Hematopoietic multipotent progenitor cell (in vitro differentiated cells): ENCODE measurements at places on chromosomes 4 and X.

DNA sequence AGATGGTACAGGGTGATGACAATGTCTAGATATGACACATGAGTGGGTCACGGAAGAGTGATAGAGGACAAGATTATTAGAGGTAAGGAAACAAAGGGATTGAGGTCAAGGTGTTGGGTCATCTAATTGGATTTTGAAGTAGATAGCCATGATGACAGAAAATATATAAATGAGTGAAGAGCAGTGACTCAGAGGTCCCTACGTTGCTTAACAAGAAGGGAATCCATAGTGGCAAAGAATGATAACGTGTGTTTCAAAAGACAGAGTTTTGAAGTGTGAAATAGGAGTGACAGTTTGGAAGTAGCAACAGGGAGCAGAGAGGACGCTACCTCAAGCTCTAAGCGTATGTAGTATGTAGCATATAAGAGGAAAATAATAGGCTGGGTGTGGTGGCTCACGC is 22.2 kb upstream of the CAMK2D start:
- no peak for DNase-seq

DNA sequence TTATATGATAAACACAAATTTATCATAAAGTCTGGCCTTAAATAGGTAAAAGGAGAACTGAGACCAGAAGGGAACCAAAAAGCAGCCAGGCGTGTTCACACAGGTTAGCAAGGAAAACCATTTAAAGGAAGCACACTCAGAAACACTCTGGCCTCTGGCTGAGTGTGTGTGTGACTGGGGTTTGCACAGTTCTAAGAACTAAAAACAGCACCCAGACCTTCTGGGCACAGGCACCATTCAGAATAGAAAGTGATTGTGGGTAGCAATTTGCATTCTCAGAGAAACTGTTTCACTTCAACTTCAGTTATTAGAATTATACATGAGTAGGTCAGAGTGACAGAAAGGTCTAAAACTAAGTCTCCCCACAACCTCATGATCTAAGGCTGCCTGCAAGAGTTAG is 10.0 kb downstream of the GPR82 start:
- no peak for DNase-seq

GRCh38 chr4:75892508-75892907 is 9.7 kb downstream of the PPEF2 start:
- DNase-seq = no peak

GRCh38 chrX:151675121-151675746 is 20.0 kb upstream of the PRRG3 start:
- no peak for DNase-seq

- no peak for DNase-seq
Observed at GRCh38 chr4:95091272-95091671, 333.5 kb downstream of the BMPR1B start.

GRCh38 chr4:610411-611261 is 14.7 kb upstream of the PDE6B start:
- no peak for DNase-seq

DNA sequence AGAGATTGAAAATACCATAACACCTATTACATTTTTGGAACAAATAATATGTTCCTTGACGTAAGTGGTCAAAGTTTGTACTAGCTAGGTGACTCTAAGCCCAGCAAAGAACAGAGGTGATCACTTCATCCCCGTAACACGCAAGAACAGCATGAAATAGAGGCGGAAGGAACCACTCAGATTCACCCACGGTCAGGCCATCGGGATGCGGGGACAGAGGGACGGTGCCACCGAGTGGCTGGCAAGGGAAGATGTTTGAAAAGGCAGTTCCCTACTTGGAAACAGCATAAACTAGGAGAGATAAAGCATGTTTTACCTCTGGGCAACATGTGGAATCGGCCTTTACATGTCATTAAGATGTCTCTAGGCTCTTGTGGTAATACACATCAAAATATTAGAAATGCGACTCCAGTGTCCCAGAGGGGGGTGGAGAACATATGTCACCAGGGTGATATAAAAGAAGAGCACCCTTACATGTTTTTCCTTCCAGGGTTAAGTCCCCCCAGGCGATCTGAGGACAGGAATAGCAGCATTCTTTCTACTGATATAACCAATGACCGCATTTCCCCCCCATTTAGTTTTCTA is 84.0 kb downstream of the PHKA2 start:
- no peak for DNase-seq

- DNase-seq = no peak
Observed at GRCh38 chr4:6907658-6908191, 1.9 kb upstream of the TBC1D14 start.

- no peak for DNase-seq
Observed at GRCh38 chrX:103248553-103248952, 6.4 kb downstream of the TCEAL8 start.

DNA sequence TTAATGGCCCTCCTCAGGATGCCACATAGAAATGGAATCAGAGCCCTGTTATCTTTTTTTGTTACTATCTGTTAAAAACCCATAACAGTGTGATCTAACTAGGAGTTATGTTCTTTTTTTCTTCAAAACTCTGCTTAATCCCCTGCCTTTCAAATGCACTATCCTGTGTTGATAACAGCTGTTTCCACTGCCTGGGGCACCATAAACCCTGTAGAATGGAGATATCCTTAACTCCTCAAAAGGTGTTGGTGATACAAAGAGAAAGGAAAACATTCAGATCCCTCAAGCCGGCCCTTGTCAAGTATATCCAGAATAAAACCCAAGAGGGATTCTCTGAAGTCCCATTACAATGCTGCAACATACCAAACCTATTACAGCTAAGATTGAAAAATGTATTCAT is 108.6 kb downstream of the ACTRT1 start:
- DNase-seq = no peak

DNA sequence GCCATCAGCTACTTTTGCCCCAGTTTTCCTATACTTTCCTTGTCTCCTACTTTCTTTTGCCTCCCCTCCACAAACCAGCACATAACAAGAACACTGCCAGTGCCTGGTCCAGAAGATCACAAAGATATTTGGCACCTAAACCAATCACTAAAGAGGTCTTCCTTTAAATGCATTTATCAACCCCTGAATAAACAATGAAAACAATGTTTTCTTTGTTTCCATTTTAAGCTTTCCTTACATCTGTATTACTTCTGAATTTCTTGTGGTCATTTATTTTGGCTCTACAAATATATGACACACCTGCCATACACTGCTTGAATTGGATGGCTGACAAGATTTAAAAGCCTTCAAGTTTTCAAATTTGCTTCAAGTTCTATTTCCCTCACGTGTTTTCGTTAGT is 43.9 kb downstream of the MBNL3 start:
- no peak for DNase-seq

DNA sequence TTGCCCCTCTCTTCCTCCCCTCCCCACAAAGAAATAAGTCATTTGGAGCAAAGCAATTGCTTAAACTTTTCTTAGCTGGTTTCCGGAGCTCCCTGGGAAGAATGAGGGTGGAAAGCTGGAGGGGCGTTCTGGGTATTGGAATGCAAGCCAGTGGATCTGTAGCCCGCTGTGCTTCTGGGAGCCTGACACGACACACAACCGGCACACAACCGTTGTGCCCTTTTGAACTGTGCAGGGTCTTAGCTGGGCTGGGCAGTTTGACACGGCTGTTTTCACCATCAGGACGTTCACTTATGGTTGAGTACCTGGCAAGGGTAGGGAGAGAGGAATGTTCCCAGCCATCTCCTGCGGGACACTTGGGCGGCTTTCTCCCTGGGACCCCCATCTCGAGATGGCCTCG is 38.3 kb downstream of the SHROOM2 start:
- DNase-seq = no peak

- DNase-seq = no peak
Observed at GRCh38 chr4:26807330-26807729, 53.3 kb upstream of the STIM2 start.

DNA sequence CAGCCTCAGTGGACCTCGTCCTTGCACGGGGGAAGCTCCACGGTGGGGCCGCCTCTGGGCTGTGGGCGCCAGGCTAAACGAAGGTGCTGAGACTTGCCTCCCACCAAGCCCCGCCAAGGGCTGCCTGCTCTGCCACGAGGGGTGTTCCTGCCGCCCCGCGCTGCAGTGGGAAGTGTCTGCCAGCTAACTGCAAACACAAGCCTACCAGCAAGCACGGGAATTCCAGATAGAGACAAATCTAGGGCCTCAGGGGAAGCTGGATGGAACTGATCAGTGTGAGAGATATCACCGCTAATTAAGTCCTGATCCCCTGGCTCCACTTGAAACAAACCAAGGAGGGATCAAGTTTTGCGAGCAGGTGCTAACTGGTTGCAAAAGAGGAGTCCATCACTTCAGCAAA is 181.6 kb upstream of the LEF1 start:
- no peak for DNase-seq

GRCh38 chr4:177492022-177492421 is 49.8 kb upstream of the AGA start:
- no peak for DNase-seq

- DNase-seq = no peak
Observed at GRCh38 chr4:46274717-46275116, 115.2 kb downstream of the GABRA2 start.

- no peak for DNase-seq
Observed at GRCh38 chrX:96683997-96684338, 674 bp upstream of the DIAPH2 start.

DNA sequence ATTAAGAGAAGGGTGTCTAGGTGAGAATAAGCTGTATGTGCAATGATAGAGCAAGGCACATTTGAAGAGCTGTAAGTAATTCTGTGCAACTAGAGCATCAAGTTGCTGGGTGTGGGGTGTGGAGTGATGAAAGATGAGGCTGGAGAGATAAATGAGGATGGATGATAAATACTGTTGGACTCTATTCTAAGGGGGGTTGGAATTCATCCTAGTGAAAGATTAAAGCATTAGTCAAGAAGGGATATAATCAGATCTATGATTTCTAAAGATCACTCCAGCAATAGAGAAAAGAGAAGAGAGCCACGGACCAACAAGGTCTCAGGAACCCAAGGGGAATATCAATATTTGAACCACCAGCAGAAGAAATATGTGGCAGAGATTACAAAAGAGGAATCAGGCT is 415.0 kb upstream of the RPS6KA3 start:
- DNase-seq = no peak

- no peak for DNase-seq
Observed at GRCh38 chr4:101950258-101950979, 159.9 kb downstream of the BANK1 start.

GRCh38 chr4:186622788-186623464 is 67.6 kb upstream of the MTNR1A start:
- no peak for DNase-seq

- DNase-seq = no peak
Observed at GRCh38 chr4:141686879-141687278, 50.5 kb downstream of the IL15 start.

DNA sequence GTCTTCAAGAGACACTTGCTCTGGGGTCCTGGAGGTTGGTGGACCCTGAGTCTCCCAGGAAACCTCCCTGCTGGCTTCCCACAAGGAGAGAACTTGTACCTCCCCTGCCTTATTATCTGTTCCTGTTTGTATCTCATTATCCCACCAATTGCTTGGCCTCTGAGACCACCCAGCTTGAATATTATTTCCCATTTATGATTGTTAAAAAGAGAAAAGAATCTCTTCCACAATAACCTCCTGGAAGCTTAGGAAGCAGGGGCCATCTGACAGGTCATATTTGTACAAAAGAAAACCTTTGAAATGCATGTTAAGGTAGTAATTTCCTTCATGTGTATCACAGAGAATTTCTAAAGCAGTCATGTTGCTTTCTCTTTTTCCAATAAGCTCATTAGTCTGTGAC is 239.5 kb downstream of the FBXW7 start:
- no peak for DNase-seq

- peak; percentile 15 for DNase-seq
Observed at GRCh38 chr4:6044805-6045204, 26.6 kb upstream of the C4orf50 start.

DNA sequence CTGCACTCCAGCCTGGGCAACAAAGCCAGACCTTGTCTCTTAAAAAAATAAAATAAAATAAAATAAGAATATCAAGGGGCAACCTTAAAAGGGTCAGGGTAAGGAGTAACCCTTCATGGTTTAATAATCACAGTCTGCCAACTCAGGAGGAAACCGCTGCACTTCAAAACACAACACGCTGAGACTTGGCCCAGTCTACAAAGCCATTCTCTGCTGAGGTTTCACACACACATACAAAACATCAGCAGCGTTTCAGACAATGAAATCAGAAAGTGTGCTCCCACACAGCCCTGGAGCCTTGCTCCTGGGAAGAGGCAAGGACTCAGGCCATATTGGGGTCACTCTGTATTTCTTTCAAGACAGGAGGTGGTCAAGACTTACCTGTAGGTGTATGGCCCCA is 18.3 kb downstream of the SCARB2 start:
- DNase-seq = no peak

DNA sequence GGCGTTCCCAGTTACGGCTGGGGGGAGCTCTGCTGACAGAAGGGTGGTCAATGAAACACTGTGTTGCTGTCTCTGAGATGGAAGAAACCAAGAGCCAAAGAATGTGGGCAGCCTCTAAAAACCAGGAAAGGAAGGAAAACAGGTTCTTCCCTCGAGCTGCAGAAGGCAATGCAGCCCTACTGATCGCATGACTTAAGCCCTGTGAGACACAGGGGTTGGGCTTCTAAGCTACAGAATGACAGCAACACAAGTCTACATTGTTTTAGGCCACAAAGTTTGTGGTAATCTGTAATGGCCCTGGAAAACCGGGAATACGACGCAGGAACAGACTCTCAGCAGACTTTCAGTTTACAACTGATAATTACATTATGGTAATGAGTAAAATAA is 38.2 kb upstream of the MTNR1A start:
- no peak for DNase-seq

- DNase-seq = no peak
Observed at GRCh38 chrX:151852294-151852693, 60.4 kb upstream of the MAGEA4 start.

DNA sequence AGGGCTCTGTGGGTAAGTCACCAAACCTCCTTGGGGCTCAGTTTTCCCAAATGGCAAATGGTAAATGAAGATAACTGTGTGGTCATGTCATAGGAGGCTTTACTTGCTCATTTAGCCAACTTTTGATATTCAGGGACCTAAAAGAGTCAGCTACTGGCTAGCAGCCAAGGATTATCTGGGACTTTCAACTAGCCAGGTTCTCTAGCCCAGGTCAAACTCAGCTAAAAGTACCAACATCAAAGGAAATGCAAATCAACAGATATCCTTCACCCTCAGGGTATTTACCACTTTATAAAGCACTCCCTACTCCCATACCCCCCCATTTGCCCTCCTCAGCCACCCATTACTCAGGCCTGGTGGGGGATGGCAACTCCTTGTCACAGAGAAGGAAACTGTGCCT is 7.5 kb downstream of the AMER1 start:
- no peak for DNase-seq

DNA sequence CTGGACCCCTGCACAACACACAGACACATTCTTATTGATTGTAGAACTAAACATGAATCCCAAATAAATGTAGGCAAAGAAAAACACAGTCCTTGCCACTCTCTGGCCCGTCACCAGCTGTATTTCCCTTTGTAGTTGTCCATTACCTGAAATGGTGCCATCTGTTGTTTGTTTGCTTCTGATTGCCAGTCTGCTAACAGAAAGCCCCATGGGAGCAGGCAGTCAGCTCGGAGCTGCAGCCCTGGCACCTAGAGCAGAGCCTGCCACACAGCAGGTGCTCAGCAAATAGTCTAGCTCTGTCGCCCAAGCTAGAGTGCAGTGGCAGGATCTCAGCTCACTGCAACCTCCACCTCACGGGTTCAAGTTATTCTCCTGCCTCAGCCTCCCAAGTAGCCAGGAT is 28.9 kb downstream of the CPLX1 start:
- DNase-seq = no peak
